Pulmonary artery endothelial cell (primary cell): ENCODE measurements at places on chromosomes 1 and 21.

DNA sequence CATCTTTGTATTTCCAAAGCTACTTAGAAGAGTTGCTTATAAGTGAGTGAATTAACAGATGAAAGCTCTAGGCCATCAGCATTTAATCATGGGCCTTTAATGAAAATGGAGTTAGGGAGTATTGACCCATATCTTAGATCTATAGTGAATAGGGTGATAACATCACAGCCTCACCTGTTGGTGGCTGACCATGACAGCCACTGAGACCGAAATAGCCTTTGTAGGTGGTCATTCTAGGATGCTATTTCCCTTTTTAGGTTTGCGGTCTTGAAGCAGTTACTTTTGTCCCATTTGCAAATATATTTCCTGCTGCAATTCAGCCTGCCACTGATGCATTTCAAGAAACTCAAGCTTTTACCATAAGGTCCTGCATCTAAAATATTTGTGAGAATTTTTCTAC is 410.1 kb upstream of the LYPLAL1 start:
- no peak for DNase-seq

DNA sequence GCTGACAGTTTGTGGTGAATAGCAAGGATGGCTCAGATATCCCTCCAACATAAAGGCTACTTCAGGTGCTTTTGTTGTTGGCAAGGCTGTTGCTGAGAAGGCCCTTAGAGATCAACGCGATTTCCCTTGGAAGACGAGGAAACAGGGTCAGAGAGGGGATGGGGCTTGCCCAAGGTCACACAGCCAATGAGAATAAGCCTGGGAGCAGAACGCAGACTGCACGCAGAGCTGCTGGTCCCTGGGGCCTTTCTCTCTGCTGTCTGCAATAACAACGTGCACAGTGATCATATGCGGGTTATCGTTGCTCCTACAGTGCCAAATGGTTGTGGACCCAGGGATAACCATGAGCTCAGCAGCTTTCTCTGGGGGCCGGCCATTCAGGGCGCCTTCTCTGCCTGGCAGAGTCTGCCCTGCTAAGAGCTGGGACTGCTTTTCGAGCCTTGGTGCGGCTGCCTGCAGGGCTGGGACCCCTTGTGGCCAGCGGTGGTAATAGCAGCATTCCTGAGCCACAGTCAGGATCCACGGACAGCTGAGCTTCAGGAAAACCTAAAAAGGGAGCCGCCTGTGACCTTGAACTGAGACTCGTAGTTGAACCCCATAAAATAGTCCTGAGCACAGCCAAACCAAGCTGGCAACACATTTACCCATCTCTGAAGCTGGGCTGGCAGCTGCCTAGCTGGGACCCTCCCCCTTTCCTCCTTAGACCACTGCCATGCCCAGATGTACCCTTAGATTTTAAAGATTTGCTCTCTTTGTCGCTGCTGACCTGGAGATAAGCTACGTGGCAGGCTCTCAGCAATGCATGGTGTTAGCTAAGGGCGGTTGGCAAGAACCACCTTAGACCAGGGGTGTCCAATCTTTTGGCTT is 39.8 kb downstream of the HTR6 start:
- peak; percentile 24 for DNase-seq

DNA sequence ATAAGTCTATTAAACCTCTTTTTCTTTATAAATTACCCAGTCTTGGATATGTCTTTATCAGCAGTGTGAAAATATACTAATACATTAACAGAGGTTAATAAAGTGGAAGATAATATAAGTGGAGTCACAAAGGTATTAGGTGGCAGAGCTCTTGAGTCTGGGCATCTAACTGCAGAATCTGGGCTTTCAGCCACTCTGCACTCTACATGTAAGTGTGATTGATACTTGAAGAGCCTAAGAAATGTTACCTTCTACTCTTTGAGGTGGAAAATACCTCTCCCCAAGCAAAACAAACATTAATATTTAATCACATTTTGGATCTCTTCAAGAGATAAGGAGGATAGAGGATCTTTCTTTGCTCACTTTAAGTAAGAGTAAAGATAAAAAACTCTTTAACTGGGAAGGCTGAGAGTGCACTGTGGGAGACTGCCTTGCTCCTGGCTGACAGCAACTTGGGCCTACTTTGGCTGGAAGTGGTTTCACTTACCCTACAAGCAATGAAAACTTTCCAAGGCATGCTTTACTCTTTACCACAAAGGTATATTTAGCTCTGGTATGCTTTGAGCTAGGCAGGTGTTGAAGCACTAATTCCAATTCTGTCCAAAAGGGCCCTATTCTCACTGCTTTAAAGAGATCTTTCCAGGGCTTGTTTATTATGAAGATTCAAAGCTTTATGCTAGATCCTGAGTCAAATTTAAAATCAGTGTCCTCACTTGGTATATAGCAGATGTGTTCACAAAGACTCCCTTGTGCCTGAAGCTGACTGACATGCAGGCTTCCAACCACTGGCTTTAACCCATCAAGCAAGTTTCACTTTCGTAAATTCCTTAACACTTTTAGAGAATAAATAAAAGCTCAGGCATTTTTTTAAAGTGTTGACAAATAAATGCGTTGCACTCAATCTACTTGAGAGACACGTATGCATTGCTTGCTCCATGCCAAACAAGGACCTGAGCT is 245.3 kb upstream of the ZP4 start:
- DNase-seq: no peak

GRCh38 chr1:60101516-60101915 is 27.9 kb upstream of the C1orf87 start:
- DNase-seq: no peak

DNA sequence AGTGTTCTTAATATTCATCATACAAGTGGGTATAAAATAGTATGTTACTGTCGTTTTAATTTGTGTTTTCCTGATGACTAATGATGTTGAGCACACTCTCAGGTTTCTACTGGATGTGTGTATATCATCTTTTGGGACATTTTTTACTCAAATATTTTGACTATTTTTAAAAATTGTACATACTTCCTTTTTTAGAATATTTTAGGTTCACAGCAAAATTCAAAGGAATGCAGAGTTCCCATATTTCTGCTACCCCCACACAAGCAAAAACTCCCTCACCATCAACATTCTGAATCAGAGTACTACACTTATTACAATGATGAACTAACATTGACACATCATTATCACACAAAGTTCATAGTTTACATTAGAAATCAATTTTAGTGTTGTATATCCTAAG is 114.5 kb downstream of the DPYD start:
- no peak for DNase-seq

DNA sequence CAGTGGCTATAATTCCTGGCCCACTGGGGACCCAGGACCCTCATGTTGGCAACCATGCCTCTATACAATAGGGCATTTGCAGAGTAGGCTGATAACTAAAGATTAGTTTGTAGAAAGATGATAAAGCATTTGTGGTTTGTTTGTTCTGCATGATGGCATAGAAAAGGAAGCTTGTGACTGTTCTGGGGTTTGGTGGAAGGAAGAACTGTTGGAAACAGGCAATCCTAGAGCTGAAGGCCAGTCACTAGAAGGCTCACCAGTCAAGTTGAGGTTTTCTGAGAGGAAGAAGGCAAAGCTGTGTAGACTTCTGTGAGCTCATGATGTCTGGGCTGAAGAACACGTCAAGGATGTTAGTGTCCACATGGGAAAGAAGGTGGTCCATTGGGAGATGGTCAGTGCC is 140.3 kb upstream of the VANGL1 start:
- DNase-seq: no peak

DNA sequence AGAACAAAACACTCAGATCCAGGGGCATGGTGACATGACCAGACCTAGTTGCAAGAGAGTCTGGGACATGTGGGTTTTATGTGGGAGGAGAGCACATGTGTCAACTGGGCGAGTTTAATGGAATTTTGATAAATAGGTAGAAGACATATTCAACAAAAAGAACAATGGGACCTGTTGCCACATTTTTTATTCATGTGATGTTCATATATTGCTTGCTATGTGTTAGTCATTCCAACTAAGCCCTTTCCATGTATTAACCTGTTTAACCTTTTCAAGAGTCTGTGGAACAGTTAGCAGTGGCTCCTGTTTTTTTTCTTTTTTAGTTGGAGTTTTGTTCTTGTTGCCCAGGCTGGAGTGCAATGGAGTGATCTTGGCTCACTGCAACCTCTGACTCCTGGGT is 30.1 kb upstream of the CSF3R start:
- no peak for DNase-seq

- no peak for DNase-seq
These were observed 54.5 kb upstream of the PTGFRN start for GRCh38 chr1:116855191-116855619.

DNA sequence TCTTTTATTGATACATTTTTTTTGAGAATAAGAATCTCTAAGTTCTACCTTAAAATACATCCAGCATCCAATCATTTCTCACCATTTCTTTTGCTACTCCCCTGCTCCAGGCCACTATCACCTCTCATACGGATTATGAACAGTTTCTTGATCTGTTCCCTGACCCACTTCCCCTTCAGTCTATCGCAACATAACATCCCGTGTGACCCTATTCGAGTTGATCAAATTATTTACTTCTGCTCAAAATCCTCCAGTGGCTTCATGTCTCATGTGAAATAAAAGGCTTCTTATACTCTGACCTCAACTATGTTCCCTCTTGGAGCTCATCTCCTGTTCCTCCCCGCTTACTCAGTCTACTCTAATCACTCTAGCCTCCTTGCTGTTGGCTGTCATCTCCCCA is 5.2 kb downstream of the ALG14 start:
- no peak for DNase-seq

- no peak for DNase-seq
These were observed 25.9 kb upstream of the IL19 start for GRCh38 chr1:206744683-206745082.

DNA sequence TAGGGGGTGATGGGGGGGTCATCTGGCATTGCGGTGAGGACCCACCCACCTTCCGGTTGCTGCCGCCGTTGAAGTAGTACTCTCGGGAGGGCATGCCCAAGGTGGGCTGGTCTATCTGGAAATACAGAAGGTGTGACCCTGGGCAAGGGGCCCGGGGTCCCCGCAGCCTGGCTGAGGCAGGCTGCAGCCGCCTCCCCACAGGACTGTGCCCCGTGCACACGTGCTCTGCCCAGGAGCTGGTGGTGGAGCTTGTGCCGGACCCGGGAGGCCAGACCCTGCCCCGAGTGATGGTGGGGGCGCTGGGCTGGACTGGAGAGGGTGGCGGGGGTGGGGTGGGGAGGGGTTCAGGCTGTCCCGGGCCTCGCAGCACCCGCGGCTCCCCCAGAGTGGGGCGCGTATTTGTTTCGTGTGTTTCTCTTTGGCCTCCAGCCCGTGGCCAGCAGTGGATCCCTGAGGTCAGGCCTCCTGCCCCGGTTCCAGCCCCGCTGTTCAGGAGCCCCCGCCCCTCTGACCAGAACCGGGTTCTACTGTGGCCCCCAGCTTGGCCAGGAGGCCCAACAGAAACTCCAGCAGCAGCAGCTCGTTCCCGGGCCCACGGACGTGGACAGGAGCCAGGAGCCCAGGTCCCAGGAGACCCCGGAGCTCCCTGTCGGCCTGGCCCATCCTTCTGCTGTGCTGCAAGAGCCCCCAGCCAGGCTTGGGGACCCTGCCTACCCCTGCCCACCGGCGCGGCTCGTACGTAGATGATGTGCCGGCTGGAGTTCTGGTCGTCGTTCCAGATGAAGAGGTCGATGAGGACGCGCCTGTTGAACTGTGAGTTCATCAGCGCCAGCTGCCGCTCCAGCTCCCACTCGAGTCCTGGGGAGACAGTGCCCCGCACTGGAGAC is 19.2 kb downstream of the PRXL2B start:
- DNase-seq: no peak

GRCh38 chr1:157969697-157970485 is 23.6 kb upstream of the KIRREL1 start:
- peak; percentile 67 for DNase-seq

DNA sequence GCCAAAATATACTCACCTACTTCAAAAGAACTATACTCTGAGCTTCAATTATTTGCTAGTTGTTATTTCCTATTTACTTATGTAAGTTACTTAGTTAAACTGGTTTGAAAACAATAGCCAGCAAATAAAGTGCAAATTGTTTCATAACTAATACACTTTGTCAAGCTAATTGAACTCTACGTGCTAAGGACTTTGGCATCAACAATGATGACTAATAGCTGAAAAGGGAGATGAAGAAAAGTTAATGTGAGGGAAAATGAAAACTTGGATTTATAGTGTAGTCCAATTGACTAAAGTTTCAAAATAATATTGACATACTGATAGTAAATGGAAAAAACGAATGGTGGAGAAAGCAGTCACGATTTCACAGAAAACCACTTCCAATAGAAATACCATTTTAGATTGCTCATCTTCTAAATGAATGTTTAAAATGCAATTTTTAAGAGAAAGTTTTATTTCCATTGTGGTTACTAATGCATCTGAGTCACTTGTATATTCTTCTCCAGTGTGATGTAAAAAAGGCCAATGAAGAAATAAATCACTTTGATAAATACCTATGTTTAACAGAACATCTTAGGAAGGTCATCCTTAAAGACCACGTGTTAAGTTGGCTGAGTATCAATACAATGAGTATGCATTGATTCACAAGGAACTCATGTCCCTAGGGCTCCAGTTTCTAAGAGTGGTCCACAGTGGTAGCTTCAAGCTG is 455.2 kb downstream of the LTN1 start:
- no peak for DNase-seq

DNA sequence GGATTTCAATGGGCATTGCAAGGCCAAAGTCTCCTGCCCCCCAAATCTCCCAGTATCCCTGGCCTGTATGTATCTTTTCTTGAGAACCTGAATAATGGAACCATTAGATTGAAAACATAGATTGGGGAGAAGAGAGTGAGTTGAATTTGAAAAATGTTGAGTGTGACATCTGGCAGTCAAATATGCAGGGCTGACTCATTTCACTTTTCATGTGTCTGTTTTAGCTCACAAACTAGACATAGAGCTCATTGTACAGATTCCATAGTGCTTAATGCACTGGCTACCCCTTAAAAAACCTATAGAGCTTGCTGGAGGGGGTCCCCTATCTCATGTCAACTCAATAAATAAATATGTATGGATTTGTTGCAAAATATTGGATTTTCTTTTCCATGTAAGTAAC is 30.8 kb downstream of the DDR2 start:
- no peak for DNase-seq

DNA sequence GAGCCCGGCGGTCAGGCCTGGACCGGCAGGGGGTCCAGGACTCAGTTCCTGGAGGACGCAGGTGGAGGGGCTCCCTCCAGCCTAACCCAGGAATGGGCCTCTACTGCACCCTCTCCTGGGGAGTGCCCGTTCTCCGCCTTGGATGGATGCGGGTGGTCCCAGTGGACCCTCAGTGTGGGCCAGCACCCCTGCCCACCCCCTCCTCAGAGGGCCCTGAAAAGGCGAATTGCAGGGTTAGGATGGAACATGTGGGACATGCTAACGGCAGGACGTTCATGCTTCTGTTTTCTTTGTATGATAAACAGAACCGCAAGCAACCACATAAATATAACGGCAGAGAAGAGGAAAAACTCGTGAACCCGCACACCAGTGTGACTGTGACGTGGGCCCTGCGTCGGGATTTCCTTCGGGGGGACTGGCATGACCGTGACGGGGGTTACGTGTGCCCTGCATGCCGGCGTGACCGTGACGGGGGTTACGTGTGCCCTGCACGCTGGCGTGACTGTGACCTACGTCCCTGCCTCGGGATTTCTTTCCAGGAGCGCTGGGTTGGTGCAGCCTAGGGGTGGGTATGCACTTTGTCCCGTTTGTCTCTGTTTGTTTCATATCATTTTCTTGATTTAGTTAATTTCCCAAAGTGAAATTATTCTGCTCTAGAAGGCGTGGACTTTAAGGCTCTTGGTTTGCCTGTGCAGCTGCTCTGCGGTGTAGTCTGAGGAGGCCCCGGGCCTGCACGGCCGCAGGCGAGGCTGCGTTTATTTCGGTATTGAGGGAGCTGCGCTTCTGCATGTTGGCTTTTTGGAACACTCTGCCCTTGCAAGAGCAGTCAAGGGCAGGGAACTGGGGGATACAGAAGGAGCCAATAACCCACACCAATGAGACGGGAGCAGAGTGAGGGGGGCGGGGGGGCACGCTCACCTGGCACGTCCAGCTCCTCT is 3.1 kb downstream of the FTCD start:
- DNase-seq: no peak
